IMR-90 (cell line): ENCODE measurements at places on chromosomes 5 and 9. TPM values are rescaled to one million over a fixed set of nuclear protein-coding genes. Genes with fewer than 3 reads are reported as not detected.

GRCh38 chr9:116661037-116661954, 25.8 kb upstream of the TRIM32 start:
- DNase-seq: peak; percentile 84

Gene CD180
- total RNA-seq: not detected in 2 replicates

DNA sequence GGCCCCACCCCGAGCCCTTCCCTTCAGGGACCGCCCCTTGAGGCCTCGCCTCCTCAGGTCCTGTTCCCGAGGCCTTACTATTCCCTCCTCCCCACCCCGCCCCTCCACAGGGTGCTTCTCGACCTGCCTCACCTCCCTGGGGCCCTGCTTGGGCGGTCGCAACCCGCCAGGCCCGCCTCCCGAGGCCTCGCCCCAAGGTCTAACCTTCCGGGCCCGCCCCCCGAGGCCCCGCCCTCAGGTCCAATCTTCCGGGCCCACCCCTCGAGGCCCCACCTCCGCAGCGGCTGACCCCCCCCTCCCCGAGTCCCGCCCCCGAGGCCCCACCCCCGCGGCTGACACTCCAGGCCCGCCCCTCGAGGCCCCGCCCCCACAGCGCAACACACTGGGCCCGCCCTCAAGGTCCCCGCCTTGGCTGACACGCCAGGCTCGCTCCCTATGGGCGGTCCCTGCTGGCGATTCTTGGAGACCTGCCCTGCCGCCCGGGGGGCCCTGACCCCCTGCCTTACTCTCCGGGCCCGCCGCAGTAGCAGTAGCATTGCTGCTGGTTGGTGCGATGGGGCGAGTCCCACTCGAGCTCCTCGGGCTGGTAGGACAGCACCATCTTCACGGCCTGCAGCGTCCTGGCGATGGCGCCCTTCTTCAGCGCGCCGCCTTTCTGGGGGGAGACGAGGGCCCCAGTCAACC, 8.2 kb downstream of the PHF19 start:
- peak; percentile 84 for DNase-seq

GRCh38 chr5:38093855-38094254, 164.5 kb upstream of the EGFLAM start:
- no peak for DNase-seq
